ENCODE measurements at places on chromosomes 12 and 14.

GRCh38 chr14:99320105-99320572, 48.1 kb upstream of the BCL11B start:
- DNase-seq: peak; percentile 61

- no peak for DNase-seq
Observed at GRCh38 chr14:68834816-68835215, 41.9 kb upstream of the ZFP36L1 start.

- DNase-seq: no peak
Observed at GRCh38 chr12:64631197-64631596, 20.9 kb downstream of the RASSF3 start.

GRCh38 chr12:125136702-125137101, 71.5 kb downstream of the AACS start:
- DNase-seq: no peak

DNA sequence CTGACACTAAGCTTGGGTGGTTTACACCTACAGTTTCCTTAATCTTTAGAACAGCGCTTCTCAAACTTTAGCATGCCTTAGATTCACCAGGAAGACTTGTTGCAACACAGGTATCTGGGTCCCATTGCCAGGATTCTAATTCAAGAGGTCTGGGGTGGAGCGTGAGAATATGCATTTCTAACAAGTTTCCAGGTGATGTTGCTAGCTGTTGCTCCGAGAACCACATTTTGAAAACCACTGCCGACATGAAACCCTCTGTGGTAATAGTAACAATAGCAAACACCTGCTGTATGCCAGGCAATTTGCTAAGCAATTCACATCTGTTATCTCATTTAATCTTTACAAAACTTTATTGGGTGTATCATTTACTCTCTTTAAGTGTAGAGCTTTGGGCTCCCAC, 58.6 kb downstream of the TRHDE start:
- no peak for DNase-seq

DNA sequence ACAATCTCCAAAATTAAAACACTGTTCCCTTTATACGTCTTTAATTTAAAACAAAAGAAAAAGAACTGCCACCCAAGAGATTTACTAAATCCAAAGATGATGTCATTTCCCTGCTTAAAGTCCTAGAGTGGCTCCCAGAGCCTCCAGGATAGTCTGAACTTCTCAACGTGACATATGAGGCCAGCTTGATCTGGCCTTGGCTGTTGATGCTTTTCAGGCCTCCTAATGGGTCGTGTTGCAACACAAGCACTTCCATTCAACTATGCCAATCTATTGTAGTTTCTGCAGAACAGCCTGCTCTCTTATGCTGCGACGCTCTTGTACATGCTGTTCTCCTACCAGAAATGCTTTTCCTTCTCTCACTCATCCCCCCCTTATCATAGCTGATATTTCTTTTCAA, 35.7 kb downstream of the LGR5 start:
- DNase-seq: no peak

- no peak for DNase-seq
Observed at GRCh38 chr12:25985316-25986175, 27.1 kb downstream of the RASSF8 start.

- DNase-seq: no peak
Observed at GRCh38 chr12:1929985-1930802, 11.7 kb upstream of the CACNA2D4 start.

GRCh38 chr14:22252686-22253085, 336.3 kb downstream of the DAD1 start:
- DNase-seq: no peak

- no peak for DNase-seq
Observed at GRCh38 chr12:30794591-30795409, 40.0 kb upstream of the CAPRIN2 start.

DNA sequence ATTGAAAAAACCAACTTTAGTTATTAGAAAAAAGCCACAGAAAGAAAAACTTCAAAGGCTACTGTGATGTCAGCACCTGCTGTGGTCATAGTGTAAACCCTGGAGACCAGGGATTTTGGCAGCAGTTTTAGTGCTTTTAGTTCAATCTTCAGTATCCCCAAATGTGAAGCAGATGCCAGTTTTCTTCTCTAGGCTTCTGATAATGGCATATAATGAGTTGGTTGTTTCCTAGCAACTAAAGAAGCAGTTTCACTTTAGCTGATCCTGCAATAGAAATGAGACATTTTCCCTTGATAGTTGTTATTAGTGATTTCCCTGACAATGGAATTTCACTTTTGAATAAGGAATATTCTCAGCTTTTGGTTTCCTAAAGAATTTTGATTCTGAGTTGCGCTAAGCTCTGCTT, 131.2 kb downstream of the NUBPL start:
- no peak for DNase-seq

- no peak for DNase-seq
Observed at GRCh38 chr12:75890660-75891059, 140.9 kb downstream of the PHLDA1 start.

- no peak for DNase-seq
Observed at GRCh38 chr14:26719514-26719913, 121.7 kb upstream of the NOVA1 start.

GRCh38 chr12:14769466-14769968, 33.8 kb downstream of the WBP11 start:
- DNase-seq: no peak

- DNase-seq: no peak
Observed at GRCh38 chr14:71932229-71932981, at the start of gene RGS6. RGS6 (plus strand) TSS chr14:71932429.

DNA sequence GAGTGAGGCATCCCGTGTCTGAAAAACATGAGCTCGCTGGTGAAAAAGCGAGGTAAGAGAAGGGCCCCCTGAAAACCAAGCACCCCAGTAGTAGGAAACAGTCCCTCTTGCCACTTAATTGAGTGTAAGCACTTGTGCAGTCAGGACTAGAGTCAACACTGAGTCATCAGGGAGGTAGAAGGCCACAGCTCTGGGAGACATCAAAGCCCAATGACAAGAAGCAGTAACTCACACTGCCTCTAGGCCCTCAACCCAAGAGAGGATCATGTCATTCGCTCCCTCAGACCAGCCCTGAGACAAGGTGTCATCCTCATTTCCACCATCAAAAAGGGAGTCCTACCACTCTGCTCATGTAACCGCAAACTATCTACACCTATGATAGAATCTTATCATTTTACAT, 17.8 kb downstream of the POMT2 start:
- DNase-seq: no peak

DNA sequence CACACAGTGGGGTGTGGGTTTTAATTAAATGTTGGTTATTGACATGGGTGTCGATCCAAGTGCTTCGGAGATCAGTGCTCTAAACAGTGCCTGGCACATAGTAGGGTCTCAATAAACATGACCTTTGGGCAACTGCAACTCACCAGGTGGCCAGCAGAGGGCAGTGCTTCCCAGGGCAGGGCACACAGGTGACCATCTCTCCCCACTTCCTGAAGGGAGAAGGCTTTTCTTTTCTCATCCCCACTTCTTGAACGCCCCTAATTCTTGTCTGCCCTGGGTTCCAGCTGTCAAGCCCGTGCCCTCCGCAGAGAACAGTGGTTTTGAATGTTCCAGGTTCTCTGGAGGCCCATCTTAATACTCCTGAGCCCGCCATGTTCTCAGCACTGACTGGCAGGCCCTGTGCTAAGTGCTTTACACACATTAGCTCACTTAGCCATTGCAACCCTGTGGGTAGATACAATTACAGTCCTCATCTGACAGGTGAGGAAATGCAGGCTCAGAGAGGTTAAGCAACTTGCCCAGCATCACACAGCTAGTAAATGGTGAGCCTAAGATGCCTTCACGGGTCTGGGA, 16.3 kb downstream of the RAPGEF3 start:
- peak; percentile 79 for DNase-seq

Data from activated CD4-positive, alpha-beta T cell treated with anti-CD3 and anti-CD28 coated beads for 4 hours (primary cell).